ENCODE measurements at places on chromosomes 16 and 17.

GRCh38 chr17:39872751-39873150, 4.7 kb downstream of the ZPBP2 start:
- no peak for DNase-seq

DNA sequence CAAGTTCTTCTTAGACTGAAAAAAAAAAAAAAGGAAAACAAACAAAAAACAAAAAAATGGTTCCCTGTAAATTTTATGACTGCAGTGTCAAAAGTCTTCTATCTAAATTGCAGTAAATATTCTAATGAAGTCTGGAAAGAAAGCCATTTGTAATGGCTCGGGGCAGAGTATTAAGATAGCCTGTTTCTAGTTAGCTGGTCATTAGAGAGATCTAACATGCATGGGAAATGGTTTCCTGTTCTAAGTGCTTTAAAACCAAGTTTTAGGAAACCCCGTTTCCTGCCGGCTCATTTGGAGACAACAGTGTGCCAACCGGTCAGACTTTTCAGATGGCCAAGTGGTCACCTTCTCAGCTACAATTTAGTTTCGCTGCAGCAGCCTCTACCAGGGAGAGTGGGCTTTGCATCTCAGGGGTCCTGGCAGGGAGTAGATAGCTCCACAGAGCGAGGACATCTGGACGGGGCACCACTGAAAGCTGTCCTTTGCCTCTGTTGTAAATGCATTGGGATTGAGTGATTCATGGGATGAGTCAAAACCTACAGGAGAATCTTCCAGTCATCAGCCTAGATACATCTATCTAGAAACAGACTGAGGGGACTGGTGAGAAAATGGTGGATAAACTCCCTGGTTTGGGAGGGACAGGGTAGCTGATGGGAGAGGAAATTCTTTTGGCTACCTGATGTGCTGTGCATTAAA, 473.2 kb upstream of the SALL1 start:
- DNase-seq, result no peak

GRCh38 chr17:29948448-29949215, 7.2 kb downstream of the EFCAB5 start:
- no peak for DNase-seq

DNA sequence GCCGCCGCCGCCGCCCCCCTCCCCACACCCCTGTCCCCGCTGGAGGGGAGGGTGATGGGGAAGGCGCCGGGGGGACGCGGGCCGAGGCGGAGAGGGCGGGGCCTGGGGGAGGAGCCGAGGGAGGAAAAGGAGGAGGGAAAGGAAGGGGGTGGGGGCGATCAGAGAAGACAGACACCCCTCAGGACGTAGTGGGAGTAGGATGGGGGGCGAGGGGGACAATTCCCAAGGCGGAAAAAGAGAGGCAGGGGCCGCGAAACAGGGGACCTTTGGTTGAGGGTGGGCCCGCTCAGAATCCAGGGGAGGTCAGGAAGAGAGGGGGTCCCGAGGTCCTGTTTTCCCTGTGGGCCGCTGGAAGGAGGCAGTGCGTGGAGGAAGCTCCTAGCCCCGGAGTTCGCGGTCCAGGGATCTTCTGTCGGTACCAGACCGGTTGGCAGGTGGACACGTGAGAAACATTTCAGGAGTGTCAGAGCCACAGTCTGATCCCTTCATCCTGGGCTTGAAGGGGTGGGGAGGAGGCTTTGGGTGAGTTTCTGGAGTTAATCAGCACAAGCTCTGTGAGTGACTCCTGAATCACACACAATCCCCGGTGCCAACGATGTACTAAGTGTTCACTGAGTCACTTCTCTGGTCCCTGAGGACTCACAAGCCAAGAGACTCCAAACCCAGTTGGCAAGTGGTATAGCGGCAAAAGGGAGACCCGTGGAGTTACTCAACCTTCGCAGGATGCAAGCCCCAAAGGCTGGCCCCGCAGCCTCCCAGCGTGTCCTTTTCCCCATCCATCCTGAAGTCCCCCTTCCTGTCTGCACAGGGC, at the start of gene XYLT1:
TSS of gene XYLT1 (minus strand) at position 53 of the 811 bp plus-strand sequence. CDS start 164 bp downstream, outside the sequence.
- DNase-seq, result no peak

DNA sequence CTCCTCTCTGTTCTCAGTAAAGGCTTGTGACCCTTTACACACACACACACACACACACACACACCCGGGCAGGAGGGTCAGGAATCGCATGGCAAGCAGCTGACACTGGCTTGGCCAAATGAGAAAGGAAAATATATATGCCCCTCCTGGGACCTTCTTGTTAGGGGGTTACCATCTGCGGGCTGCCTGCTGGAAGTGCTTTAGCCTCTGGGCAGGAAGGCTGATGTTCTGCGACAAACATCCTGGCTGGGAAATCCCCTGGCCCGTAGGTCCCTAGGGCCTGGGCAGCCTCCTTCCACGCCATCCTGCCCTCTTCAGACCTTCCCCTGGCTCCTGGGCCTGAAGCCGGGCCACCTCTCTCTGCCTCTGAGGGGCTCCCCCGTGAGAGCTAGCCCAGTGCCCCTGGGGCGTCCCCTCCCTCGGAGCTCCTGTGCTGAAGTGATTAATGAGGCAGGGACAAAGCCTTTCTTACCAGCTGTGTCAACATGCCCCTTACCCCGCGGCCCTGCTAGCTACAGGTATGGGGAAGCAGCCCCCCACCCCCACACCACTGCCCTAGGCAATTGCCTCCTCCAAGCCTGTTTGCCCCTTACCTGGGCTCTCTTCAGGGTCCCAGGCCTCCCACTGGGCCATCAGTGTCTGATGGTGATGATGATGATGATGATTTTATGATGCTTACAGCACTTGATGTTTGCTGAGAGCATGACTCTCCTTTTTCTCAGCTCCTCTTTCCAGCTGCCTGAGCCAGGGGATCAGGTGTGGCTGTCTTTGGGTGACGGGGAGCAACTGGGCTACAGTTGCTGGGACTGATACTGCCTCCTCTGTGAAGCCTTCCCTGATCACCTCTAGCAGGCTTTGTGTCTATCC, 32.8 kb upstream of the ETV4 start:
- DNase-seq, result no peak

GRCh38 chr16:66919569-66920298, 1.0 kb upstream of the CDH16 start:
- no peak for DNase-seq

DNA sequence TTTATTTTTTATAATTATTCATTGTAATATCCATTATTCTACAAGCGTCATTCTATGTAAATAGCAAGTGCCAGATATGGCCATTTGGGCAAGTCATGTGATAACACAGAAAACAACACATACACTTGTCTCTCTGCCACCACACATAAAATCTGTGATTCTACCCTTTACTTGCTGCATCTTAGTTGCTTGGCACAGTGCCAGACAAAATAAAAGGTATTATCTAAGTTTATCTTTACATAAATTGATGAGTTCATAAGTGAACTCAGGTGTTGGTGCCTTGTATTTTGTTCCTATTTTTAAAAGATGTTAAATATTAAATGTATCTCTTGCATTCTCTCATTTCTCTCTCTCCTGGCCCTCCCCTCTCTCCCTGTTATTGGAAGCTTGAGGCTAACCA, 1458.7 kb downstream of the CDH11 start:
- no peak for DNase-seq

DNA sequence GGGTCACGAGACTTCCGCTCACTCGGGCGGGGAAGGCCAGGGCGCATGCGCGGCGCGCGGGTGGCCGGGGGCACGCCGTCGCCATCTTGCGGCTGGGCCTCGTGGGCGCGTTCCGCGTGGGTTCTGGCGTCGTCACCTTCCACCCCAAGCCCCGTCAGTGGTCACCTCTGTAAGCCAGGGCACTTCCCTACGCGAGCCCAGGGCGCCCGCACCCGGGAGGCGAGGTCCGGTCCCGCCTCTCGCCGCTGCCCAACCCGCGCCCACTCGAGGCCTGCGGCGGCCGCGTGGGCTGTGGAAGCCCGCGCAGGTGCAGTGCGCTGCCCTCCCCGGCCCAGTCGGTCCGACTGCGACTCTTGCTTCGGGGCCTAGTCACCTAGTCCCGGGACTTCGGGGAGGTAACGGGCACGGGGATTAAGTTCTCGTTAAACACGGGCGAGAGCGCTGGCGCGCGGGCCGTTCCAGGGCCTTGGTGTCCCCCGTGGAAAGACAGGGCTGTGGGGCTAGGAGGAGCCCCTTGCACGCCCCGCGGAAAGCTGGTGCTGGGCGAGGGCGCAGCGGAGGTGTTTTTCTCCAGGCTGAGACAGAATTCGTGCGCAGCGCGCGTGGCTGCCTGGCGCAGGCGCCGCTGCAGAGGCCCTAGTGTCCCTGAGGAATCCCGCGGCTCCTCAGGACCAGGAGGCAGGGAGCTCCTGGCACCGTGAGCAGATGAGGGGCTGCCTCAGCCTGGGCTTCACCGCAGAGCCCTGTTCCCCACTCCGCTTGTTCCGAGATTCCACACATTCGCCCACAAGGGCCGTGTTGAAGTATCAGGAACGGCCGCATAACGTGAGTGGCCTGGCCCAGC, 472 bp upstream of the ARHGDIA start:
- peak; percentile 93 for DNase-seq

- DNase-seq, result no peak
These were observed 68.3 kb upstream of the BCAR1 start for GRCh38 chr16:75319513-75320411.

DNA sequence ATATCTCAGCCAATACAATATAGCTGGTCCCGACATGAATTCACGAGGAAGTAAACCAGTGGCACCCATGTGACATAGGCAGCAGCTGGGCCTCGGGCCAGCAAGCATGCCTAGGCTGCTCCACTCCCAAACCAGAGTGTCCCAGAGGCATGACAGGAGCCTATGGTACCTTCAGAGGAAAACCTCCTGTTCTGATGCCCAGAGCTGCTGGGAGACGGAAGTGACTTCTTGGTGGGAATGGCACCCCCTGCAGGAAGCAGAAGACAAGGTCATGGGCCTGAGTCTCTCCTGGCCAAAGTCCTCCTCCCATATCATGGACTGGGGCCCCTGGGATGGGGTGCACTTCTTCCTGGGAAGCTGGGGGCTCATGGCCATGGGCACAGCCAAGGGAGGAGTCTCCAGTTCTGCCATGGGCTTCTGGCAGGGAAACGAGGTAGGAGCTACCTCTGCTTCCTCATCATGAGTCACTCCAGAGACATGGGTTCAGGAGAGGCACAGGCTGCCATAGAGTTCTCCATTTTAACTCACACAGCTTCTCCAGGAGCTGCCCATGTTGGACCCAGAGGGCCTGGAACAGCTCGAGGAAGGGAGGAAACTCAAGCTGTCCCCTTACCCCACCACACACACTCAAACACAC, 13.4 kb downstream of the FBF1 start:
- DNase-seq, result no peak

GRCh38 chr17:16880121-16880842, 91.6 kb downstream of the TNFRSF13B start:
- no peak for DNase-seq

DNA sequence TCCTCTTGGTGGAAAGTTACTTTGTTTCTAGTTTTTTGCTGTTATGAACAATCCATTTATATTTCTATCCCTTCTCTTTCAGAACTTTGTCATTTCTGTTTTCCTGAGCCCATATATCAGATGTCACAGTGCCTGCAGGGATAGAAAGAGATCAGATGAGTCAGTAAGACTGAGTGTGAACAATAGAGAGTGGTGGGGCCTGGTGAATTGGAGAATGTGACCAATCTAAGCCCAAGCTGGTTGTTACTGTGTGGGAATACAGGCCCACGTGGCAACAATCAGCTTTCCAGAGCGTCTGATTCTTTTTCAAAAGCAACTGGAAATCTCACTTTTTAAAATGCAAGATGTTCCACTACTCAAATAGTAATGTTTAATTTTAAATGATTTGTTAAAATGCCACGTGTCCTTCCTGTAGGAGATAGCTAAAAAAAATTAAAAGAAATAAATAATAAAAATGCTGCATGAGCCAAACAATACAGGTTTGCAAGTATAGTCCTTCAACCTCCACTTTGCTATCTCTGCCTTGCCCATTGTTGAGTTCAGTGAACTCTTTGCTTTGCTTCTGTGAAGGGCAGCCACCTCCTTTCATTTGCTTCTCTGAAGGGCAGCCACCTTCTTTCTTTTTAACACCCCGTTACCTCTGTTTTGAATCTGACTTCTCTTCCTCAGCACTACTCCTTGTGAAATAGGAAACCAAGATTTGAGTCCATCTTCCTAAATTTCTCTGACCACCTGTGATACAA, 9.6 kb downstream of the DCTN5 start:
- DNase-seq, result no peak

DNA sequence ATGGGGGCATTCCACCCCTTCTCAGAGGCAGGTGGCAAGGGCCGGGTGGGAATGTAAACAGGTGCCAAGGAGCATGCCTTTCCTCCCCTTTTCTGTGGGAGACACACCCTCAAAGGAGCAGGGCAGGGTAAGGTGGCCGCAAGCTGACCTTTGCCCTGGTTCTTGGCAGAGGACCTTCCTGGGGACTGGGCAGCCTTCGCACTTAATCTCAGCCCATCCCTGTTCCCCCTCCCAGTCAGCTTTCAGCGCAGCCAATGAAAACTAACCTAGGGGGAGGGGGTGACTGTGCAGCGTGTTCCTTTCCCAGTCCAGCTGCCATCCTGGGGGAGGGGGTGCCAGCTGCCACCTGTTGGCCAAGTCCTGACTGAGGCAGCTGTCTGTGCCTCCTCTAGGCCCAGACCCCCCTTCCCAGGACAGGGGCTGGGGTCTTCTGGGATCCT, 2.8 kb downstream of the TRAF4 start:
- no peak for DNase-seq

DNA sequence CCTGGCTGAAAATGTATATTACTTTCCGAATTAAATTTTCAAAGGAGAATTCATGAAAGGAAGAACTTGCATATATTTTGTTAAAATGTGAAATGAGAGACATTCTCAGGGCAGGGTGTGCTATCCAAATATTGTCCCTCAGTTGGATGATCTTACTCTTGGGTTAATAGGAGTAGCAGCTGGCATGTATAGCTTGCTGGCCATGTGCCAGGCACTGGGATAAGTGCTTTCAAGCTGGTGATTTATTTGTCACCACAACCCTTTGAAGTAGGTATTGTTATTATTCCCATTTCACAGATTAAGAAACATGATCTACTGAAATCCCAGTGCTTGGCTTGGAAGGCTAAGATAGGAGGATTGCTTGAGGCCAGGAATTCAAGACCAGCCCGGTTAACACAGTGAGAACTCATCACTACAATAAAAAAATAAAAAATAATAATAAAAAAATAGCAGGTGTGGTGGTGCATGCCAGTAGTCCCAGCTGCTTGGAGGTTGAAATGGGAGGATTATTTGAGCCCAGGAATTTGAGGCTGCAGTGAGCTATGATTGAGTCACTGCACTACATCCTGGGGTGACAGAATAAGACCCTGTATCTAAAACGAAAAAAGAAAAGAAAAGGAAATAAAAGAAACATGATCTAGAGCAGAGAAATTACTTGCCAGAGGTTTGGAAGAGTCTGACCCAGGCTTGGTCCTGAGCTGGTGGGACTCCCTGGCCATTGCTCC, 11.6 kb upstream of the MPHOSPH6 start:
- DNase-seq, result no peak

- no peak for DNase-seq
These were observed 1.5 kb upstream of the RNF157 start for GRCh38 chr17:76241691-76242255.

All from stimulated activated CD4-positive, alpha-beta T cell treated with anti-CD3 and anti-CD28 coated beads, TNF-alpha, amount 100 ng/mL, for 1 hour (primary cell).